ENCODE measurements at places on chromosomes 13 and 19.

- no peak for DNase-seq
Measured at GRCh38 chr19:38120471-38121025, 103.5 kb downstream of the DPF1 start.

- no peak for DNase-seq
Measured at GRCh38 chr13:48575031-48575430, 42.2 kb upstream of the RCBTB2 start.

GRCh38 chr13:33919120-33919519 is 101.2 kb downstream of the RFC3 start:
- no peak for DNase-seq

DNA sequence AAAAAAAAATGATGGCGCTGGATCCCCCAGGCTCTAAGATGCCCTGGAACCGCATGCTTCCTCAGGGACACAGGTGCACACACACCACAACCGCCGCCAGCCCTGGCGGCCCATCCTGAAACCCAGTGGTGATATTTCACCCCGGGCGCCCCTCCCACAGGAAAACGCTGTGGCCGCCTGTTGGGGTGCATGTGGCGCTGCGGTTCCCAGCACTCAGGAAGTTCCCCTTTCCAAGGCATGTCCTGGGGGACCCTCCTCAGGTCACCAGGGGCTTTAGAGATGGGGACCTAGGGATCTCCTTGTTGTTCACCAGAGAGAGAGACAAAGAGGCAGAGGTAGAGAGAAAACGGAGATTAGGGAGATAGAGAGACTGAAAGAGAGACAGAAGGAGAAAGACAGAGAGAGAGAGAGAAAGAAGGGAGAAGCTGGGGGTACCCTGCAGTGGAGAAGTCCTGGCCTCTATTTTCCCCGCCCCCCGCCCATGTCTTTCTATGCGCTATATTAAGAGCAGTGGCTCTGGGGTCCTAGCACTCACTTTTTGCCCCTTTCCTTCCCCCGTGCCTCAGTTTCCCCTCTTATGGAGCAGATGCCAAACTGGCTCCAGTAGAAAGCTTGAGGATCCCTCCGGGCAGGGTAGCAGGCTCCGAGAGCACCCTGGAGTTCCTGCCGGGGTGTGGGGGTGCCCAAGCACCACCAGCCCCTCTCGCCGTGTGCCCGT is 2.3 kb downstream of the ADGRE2 start:
- no peak for DNase-seq

- DNase-seq, result no peak
Measured at GRCh38 chr13:67175836-67176459, 54.2 kb downstream of the PCDH9 start.

- no peak for DNase-seq
Measured at GRCh38 chr13:78521091-78521490, 82.3 kb downstream of the POU4F1 start.

- peak; percentile 55 for DNase-seq
Measured at GRCh38 chr19:43784981-43785808, 4.4 kb upstream of the KCNN4 start.

DNA sequence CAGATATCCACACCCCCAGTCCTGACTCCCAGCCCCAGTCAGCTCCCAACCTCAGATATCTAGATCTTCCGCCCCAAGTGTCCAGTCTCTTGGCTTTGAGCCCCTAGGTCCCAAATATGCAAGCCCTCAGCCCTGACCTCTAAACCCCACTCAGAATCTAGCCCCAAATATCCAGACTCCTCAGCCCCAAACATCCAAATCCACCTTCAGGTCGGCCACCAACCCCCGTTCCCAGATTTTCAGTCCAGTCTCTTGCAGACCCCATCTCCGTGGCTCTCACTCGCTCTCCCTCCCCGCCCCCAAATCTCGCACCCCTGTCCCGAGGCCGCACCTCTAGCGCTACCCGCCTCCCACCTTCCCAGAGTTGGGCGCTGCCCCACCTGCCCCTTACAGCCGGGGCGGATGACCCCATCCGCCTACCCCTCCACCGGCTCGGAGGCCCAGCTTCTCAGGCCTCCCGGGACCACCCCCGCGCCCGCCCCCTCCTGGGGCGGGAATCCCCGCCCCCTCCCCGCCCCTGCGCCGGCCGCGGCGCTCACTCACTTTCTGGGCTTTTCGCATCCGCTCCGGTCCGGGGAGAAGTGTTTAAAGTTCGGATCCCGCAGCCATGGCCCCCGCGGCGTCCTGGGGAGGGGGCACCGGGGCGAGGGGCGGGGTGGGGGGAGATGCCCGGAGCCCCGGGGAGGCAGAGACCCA is 604 bp downstream of the ERFL start:
- no peak for DNase-seq

GRCh38 chr13:72782717-72783116 is 784 bp downstream of the PIBF1 start:
- DNase-seq, result no peak

DNA sequence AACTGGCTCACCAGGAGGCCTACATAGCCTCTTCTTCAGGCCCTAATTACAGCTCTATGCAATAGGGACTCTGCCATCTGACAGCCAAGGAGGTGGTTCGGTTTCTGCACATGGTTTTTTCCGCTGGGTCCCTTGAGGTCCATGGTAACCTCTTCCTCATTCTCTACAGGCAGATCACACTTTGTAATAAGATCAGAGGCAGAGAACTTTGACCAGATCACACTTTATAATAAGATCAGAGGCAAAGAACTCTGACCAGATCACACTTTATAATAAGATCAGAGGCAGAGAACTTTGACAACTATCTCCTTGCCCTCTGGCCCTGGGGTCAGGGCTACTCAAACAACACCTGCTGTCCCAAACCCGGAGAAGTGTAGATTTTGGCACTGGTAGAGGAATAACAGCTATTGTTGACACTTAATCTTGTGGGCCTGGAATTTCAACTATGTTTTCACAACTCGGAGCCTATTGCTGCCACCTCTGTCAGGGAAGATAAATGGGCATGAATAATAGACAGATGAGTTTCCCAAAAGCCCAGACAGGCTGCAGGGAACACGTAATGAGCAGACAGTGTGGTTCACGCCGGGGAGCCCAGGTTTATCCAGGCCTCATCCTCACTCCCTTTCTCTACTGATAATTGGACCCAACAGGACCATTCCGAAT is 246.1 kb downstream of the UQCRFS1 start:
- DNase-seq, result no peak

- DNase-seq, result no peak
Measured at GRCh38 chr19:1450735-1451731, 1.1 kb downstream of the APC2 start.

DNA sequence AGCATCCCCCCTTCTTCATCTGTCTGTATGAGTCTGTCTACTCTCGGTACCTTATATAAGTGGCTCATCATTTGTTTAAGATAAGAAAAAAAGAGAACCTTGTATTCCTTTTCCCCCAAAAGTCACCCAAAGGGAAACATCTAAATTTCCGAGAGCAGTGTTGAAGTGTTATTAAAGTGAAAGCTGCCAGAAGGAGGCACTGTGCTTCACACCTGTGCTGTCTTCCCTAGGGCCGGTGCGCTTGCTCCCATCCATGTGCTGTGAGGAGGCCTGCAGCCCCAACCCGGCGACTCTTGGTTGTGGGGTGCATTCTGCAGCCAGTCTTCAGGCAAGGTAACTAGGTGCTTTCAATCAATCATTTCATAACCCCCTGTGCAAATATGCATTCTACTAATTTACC is 97.5 kb downstream of the TNFRSF19 start:
- DNase-seq, result no peak

GRCh38 chr13:100707818-100708740 is 33.5 kb upstream of the TMTC4 start:
- DNase-seq, result no peak

GRCh38 chr13:41708713-41709112 is 251.4 kb downstream of the RGCC start:
- no peak for DNase-seq

GRCh38 chr19:42226886-42227285 is 6.8 kb downstream of the ZNF526 start:
- no peak for DNase-seq

DNA sequence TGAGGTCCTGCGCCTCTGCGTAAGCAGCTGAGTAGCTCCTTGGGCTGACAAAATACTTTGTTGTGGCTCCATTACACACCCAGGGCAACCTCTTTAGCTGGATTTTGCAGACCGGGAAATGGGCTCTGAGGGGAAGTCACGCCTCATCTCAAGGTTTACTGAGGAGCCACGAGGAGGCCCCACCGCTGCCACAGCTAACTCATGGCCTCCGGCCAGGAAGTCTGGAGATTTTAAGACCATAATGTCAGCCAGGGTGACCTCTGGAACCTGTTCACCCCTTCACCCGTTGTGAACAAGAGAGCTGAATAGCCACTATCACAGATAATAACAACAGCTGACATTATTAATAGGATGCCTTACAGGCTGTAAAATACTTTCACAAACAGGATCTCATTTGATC is 351.3 kb upstream of the TMTC4 start:
- DNase-seq, result no peak

GRCh38 chr13:33087790-33088189 is 71.6 kb downstream of the KL start:
- DNase-seq, result no peak

- DNase-seq, result no peak
Measured at GRCh38 chr13:84784443-84785153, 902.3 kb upstream of the SLITRK1 start.

DNA sequence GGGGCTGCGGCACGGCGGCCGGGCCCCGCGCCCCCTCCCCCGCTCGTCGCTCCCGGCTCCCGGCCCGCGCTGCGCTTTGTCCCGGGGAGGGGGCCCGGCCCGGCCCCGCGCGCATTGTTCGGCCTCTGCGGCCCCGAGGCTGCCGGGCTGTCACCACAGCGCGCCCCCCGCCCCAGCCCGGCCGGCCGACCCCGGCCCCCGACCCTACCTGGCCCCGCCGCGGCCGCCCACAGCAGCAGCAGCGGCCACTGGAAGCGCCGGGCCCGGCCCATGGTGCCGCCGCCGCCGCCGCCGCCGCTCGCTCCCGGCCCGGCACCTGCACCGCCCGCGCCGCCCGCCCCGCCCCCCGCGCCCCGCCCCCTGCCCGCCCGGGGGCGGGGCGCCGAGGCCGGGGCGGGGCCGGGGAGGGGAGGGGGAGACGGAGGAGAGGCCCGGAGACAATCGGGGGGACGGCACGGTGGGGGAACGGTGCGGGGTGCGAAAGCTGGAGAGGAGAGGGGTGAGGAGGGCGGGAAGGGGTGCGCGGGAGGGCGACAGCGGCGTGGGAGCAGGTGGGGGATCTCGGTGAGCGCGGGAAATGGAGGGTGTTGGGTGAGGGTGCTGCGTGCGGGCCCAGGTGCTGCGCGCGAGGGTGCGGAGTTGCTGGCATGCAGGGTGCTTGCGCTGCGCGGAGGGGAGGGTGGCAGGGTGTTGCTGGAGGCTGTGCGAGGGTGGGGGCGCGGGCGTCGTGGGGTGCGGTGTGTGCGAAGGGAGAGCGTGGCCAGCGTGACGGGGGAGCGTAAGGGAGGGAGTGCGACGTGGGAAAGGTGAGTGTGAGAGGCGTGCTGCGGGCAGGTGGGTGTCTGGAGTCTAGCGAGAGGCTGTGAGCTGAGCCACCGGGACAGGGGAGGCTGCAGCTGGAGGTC is at the start of gene CADM4:
TSS of gene CADM4 (minus strand) at position 332 of the 905 bp plus-strand sequence. CDS start at position 272, 60 bp downstream.
- DNase-seq, result peak; percentile 47

DNA sequence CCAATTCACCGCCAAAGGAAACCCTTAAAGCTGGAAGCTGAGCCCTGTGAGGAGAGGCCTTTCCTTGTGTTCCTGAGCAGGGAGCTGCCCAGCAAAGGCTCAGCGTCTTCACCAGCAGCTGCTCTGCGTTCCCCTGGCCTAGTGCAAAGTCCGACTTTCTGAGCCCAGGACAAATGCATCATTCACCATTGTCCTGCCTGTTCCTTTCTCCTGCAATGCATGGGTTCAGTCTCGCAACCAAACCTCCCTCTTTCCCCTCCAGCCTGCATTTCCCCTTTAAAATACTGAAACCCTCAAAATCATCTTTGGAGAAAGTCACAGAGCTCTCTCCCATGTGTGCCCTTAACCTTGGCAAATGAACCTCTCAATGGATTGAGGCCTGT is 12.9 kb upstream of the TMEM255B start:
- no peak for DNase-seq

- no peak for DNase-seq
Measured at GRCh38 chr13:58429917-58430316, 798.4 kb downstream of the PCDH17 start.

DNA sequence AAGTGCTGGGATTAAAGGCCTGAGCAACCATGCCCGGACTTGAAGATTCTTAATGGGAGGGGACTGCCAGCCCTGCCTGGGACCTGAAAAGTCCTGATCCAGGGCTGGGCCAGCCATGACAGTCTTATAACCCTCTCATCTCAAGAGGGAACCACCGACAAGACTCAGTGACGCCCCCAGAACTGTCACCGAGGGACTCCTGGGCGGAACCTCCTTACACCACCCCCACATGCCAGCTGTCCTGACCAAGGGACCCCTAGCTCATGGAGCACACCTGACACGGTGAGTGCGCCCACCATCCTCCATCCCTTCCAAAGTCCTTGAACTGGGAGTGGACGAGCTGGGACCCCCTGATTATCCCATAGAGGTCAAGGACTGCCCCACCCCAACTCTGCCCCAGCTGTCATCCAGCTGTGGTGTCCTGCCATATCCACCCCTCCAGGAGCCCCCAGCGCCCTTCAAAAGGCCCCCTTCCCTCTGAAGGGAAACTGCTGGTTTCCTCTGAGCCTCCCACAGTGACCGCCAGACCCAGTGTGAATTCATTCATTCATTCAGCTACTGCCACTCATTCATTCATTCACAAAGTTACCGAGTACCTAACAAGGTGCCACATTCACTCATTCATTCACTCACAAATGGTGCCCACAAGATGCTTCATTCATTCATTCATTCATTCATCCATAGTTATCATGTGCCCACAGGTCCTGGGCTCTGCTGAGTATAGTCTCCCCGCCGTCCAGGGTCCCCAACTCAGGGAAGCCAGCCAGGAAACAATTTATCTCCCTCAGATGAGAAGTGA is 3.7 kb downstream of the NDUFA11 start:
- DNase-seq, result no peak

DNA sequence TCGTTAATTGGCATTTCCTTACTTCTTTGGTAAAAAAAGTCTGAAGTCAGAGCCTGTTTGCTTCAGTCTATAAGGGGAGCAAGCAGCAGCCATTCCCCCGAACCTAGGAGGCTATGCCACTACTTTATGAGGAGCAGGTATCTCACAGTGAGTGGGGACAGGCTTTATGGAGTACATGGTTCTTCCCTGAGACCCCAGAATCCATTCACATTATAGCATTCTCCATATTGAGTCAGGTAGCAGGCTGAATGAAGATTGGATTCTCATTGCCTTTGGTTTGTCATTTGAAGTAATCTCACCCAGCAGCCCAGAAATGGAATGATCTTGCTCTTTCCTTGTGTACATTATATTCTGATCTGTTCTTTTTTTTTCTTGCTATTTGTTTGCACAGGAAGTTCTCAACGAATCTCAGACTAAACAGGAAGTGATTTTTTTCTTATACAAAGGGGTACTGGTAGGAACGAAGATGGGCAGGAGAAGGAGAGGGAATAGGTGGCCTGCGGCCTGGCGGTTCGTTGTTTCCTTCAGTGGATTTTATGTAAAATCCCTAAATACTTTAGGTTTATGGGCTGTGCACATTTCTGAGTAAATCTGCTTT is 74.4 kb downstream of the ARHGAP35 start:
- DNase-seq, result no peak

- no peak for DNase-seq
Measured at GRCh38 chr13:31036731-31037695, 104.6 kb downstream of the TEX26 start.
